ENCODE measurements at places on chromosomes 13 and 19. TPM values are rescaled to one million over a fixed set of nuclear protein-coding genes. Genes with fewer than 3 reads are reported as not detected.

SPTBN4 gene
- total RNA-seq = 2.9 TPM

TIMM50 gene
- total RNA-seq = 43.8 TPM

KLK12 gene
- not detected for total RNA-seq

ZNF100 gene
- total RNA-seq = 12.1 TPM

TMEM259 gene
- total RNA-seq = 96.6 TPM

PCSK4 gene
- 9.4 TPM for total RNA-seq

PLK5 gene
- 0.12 TPM for total RNA-seq

OR4F17 gene
- total RNA-seq = not detected

LSM7 gene
- total RNA-seq = 132 TPM

STARD13 gene
- total RNA-seq = 62.7 TPM

PRR36 gene
- 1.9 TPM for total RNA-seq

ZNF8 gene
- 10.9 TPM for total RNA-seq

PRKCG gene
- 1.4 TPM for total RNA-seq

ZNF320 gene
- 40.1 TPM for total RNA-seq

ARRDC5 gene
- 0.41 TPM for total RNA-seq
